Stimulated activated CD4-positive, alpha-beta T cell treated with anti-CD3 and anti-CD28 coated beads, Interleukin-12 subunit alpha, Interleukin-12 subunit beta, amount 100 ng/mL, for 4 hours (primary cell): ENCODE measurements at places on chromosomes 7 and 10.
A peak's percentile ranks its signal among the peaks of the same experiment; 100 is the strongest.

DNA sequence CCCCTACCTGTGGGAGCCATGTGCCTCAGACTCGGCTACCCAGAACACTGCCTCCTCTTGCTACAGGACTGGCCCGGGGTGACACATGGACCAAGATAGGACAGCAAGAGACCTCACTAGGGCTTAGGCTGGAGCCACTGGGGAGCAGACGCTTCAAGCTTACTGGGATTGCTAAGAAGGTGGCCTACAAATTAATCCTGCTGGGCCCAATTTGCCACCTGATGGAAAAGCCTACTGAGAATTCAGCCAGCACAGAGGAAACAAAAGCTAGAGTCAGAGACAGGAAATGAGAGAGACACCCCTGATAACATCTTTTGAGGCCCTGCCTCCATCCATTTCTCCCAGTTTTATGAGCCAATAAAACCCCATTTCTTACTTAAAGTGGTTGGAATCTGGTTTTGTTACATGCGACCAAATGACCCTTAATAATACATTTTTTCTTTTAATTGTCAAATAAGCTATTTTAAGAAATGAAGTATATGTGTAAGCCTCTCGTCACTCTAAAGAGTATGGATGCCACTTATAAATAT, 282.1 kb downstream of the CXCL12 start:
- no peak for DNase-seq

- DNase-seq = no peak
Measured at GRCh38 chr10:78511324-78512204, 477.9 kb downstream of the RPS24 start.

- no peak for DNase-seq
Measured at GRCh38 chr7:17516771-17517170, 218.3 kb downstream of the AHR start.

DNA sequence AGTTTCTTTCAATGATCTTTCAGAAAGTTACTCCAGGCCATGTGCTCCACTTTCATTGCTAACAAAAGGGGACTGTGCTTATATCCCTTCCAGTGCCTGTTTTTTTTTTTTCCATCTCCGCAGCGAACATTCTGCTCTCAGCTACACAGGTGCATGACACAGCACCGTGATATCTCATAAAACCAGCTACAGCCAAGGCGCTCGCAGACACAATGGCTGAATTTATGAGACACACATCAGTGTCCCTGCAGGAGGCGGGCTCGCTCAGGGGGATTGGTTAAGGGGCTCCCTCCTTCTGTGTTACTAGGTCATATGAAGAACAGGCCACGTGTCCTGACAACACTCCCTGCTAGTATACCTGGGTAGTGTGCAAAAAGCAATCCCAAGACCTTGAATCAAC, 245.5 kb downstream of the SKAP2 start:
- DNase-seq = no peak

GRCh38 chr10:24821986-24822385, 98.3 kb upstream of the ARHGAP21 start:
- no peak for DNase-seq

DNA sequence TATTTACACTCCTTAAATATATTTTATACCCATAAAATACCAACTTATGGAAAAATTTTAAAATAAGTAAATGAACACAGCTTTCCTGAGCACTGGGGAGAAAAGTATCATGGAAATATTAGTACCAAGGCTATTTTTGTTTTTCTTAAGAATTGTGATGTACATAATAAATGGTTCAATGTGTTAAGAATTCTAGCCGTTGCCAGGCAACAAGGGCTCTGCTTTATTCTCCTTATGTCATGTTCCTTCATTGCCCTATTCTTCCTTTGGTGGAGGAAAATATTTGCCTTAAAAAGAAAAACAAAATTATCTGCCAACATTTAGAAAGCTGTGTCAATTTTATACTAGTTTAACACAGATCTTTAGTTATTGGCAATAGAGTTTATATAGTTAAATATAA, 2.6 kb upstream of the ZPBP start:
- DNase-seq = no peak

DNA sequence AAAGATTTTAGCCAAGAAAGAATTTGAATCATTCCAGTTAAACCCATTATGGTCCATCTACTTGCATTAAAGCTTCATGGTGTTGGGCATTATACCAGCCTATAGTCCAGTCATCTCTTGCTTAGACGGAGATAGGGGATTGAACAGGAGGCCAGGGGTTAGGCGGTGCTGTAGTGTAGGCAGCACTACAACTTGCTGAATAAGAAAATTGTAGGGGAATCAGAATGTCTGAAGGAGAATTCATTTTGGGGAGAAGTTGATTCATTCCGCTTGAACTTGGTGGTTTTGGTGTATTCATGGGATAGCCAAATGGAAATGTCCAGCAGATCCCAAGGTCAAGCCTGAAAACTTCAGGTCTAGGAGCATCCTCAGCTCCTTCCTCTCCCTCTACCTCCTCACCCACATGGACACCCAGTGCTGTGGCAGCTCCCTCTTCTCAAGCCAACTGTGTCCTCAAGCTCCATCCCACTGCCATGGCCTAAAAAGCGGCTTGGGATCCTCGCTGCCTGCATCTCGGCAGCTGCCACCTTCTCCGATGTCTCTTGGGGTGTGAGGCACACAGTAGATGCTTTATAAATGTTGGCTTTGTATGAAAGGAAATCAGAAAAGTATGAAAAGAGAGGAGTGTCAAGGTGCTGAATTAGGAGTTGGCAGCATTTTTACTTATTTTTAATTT, 63.6 kb upstream of the MNX1 start:
- DNase-seq = no peak

GRCh38 chr10:103465411-103466179, 6.9 kb upstream of the CALHM1 start:
- no peak for DNase-seq

DNA sequence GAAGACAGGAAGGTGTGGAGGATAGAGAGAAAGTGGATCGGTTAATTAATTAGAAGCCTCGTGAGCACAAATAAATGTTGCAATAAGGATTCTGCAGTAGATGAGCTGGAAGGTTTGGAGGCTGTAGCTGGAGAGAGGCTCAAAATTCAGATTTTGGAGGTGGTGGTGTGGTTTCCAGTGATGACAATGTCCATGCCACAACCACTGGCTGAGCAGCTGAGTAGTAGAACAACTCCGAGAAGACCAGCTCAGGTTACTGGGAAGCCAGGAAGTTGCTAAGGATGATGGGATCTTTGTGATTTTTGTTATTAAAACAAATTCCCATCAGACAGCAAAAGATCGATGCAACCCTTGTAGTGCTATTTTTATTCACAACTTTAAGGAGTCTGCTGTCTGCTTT, 7.7 kb downstream of the SLC26A4 start:
- no peak for DNase-seq

DNA sequence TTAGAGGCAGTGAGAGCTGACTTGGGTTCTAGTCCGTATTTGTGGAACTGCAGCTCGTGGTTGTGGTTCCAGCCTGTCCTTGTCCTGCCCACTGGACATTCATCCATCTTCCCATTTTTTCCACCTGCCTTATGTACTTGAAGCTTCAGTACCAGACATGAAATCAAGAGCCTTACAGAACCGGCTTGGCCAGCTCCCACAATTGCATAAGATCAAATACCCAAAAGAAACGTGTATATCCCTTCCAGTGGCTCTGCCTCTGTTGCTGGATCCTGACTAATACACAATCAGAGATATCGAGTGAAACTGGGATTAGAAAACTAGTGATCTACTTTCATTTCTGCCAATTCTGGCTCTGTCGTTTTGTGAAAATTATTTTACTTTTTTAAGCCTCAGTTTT, 23.8 kb upstream of the LIPA start:
- DNase-seq = no peak

DNA sequence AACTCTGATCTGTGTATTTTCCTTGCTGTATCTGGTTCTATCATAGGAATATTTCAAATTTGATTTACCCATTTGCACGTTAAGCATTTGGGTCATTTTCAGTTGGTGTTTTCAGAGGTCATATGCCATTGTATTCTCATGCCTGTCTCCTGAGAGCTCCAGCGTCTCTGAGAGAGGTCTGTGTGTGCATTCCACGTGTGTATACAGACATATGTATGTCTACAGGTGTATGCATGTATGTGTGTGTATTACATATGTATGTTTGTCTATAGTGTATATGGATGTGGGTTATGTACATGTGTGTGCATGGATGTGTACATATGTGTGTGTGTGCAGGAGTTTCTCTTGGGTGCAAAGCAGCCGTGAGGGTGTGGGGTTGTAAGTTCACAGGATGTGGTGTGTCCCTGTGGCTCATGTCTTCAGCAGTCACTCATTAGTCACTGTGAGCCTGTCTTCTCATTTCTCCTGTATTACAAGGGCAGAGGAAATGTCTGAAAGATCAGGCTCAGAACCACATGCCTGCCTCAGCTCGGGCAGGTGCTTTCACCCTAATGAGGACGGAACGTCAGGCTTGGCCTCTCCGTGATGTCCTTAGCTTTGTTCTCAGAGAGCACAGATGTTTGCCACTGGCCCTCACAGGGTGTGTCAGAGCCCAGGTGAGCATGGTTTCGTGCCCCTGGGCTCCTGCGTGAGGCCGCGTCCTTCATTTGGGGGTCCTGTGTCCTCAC, 101.6 kb downstream of the NKX6-2 start:
- peak; percentile 10 for DNase-seq

- DNase-seq = no peak
Measured at GRCh38 chr7:157500171-157500960, 163.6 kb downstream of the DNAJB6 start.

DNA sequence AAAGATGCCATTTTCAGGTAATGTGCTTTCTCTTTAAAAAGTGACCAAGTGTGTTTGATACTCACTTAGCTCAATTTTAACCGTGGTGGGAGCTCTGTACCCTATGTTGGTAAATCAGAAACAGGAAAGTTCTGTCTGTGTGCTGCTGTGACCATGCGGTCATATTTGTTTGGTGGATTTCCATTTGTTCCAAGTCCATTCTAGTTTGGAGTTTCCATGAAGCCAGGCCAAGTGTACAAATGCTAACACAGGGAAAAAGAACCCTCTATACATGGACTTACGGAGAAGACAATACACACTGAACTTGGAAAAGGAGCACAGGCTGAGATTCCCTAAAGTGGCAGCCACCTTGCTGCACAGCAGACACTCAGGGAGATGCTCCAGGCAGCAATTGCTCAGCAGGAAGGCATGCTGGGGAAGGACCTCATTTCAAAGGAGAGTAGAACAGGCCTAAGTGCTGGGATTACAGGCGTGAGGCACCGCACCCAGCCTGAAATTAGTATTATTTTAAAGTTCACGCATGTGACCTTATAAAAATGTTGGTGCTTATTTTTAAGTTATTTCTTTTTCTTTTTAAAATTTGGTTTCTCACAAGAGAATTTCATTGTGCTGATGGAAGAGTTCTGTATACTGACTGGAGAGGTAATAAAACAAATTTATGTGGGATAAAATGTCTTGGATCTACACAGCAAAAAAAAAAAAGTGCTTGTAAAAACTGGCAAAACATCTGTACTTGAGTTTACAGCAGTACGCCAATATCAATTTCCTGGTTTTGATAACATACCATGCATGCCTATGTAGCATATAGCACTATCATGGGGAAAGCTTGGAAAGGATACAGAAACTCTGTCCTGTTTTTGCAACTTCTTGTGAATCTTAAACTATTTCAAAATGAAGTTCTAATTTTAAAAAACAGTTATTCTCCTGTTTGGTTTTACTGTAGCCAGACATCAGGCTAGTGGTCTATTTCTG, 436.2 kb downstream of the KCNMA1 start:
- DNase-seq = no peak

- DNase-seq = peak; percentile 85
Measured at GRCh38 chr7:102433219-102434038, at the start of gene ORAI2. ORAI2 (plus strand) TSS chr7:102433575; CDS start chr7:102438957, 5,382 bp downstream.

DNA sequence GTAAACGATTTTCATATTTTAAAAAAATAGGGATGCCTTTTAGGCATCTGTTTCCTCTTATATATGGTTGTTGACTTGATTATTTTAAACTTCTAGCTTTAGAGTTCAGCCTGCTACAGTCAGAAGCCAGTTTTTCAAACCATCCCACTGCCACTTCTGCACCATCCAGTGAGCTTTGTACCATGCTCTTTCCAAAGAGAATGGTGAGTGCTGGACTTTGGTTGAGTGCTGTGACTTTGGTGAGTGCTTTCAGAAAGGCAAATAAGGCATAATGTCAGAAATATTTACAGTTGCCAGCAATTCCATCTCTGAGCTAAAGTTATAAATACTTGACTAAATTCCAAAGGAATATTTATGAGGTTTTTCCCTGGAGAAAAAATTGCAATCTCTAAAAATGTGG, 117.4 kb downstream of the IPMK start:
- DNase-seq = no peak

- no peak for DNase-seq
Measured at GRCh38 chr7:41033500-41033899, 669.4 kb downstream of the INHBA start.

DNA sequence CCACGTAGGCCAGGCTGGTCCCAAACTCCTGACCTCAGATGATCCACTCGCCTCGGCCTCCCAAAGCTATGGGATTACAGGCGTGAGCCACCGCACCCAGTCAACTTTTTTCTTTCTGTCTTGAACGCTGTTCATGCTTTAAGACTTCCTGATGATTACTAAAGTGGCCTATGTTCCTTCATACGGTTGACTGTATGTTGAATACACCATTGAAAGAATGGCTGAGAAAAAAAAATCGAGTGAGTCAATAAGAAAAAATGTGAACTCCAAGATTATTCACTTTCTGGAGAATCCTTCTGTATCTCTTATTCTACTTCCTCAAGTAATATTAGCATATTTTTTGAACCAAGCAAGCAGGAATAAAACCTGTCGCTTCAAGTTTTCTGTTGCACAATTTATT, 955.0 kb downstream of the GATA3 start:
- DNase-seq = no peak

GRCh38 chr7:64621656-64622055, 44.3 kb upstream of the ZNF107 start:
- no peak for DNase-seq

- DNase-seq = no peak
Measured at GRCh38 chr7:542713-543500, 23.3 kb upstream of the PDGFA start.
